Fibroblast of lung (primary cell): ENCODE measurements at places on chromosomes 3 and 15. TPM values are rescaled to one million over a fixed set of nuclear protein-coding genes. Genes with fewer than 3 reads are reported as not detected.

- peaks cover 62% of the 10 kb centered on the region for H3K27me3 ChIP-seq
- DNase-seq, result no peak
- H3K36me3 ChIP-seq, result no peaks in the 10 kb centered on the region
- no peak overlapping the region for H3K27ac ChIP-seq
- no peak overlapping the region for H3K4me3 ChIP-seq
These were observed 43.2 kb upstream of the POLG start for GRCh38 chr15:89377842-89378295.

TRIM42 gene
- polyA plus RNA-seq, result not detected in 2 replicates

DNA sequence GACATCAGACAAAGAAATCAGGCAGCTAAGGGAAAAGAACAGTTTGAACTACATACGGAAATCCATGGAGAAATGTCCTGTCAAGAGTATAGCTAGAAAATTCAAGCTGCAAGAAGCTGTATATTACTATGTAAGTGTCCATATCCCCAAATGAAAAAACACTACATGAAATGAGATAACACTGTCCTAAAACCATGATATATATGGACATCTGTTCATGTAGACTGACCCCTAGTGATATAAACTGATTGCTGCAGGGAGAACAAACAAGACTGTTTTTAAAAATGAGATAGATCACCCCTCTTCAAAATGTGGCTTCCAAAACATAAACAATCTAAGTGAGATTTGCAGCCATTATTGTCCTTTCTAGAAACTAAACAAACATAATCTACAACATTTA is 985.6 kb downstream of the EPHA3 start:
- no peak overlapping the region for H3K27ac ChIP-seq
- no peaks in the 10 kb centered on the region for H3K4me1 ChIP-seq
- no peaks in the 10 kb centered on the region for H3K36me3 ChIP-seq

SLC51B gene
- 0.98 and 1.2 TPM in 2 replicates for polyA plus RNA-seq

DNA sequence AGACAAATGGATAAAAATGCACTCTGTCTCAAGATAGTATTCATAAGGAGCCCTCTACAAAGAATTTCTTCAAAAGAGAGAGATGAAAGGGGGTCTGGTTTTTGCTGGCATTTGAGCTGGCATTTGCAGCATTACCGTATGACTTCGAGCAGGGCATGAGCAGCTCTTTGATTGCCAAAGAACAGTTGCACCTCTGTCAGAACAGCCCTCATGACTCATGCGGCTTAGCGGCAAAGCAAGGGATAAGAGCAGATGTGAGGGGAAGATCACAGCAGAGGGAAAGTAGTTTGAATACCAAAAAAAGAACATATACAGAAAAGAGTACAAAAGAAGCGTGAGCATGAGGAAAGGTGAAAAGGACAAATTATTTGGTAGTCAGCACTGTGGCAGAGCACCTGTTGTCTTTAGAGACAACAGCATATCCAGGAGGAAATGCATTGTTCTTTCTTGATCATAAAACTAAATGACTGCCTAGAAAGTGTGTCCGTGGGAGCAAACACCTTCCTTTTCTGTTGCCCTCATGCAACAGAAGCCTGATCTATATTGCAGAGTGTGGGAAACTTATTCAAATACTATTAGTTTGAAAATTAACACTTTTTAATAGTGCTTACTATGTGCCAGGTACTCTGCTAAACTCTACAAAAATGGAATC is 80.5 kb upstream of the SLC24A5 start:
- H3K4me3 ChIP-seq, result no peak overlapping the region
- no peaks in the 10 kb centered on the region for H3K27me3 ChIP-seq
- peak; percentile 66 for DNase-seq
- no peaks in the 10 kb centered on the region for H3K4me1 ChIP-seq
- no peaks in the 10 kb centered on the region for H3K36me3 ChIP-seq
- H3K27ac ChIP-seq, result no peak overlapping the region

- no peak overlapping the region for H3K4me3 ChIP-seq
- H3K27me3 ChIP-seq, result no peaks in the 10 kb centered on the region
- no peak overlapping the region for H3K27ac ChIP-seq
These were observed 24.2 kb downstream of the PXYLP1 start for GRCh38 chr3:141255846-141256261.

GRCh38 chr15:82535566-82536408 is 4.5 kb downstream of the RPS17 start:
- H3K36me3 ChIP-seq, result peaks cover 19% of the 10 kb centered on the region
- H3K4me3 ChIP-seq, result no peak overlapping the region
- peaks cover 6% of the 10 kb centered on the region for H3K4me1 ChIP-seq
- no peaks in the 10 kb centered on the region for H3K27me3 ChIP-seq
- no peak for DNase-seq

- no peak overlapping the region for H3K4me3 ChIP-seq
- peaks cover 23% of the 10 kb centered on the region for H3K36me3 ChIP-seq
- DNase-seq, result peak; percentile 17
- H3K27me3 ChIP-seq, result no peaks in the 10 kb centered on the region
These were observed 29.2 kb downstream of the PLXNA1 start for GRCh38 chr3:127012091-127012490.
